ENCODE measurements at places on chromosomes 5 and 9. TPM values are rescaled to one million over a fixed set of nuclear protein-coding genes. Genes with fewer than 3 reads are reported as not detected.

- no peak for DNase-seq
Observed at GRCh38 chr5:161547738-161548486, 1.4 kb upstream of the GABRB2 start.

C9orf153 gene
- not detected for total RNA-seq

BAAT gene
- 0.55 TPM for total RNA-seq

SLC45A2 gene
- not detected for total RNA-seq

DNA sequence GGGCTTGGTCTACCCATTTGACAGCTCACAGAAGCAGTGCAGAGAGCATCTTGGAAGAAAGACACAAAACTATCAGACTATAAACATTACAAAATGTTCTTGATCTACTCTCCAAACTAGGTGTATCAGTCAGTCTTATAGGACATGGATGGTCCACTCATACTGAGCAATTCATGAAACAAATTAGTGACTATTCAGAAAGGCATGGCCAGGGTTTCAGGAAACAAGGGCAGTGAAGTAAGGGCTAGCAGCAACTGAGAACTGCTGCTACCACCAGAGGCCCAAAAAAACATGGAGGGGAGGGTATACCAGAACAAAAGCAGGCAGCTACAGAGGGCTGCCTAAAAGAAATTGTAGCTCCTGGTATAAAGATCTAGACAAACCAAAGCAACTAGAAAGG, 287.0 kb downstream of the PIK3R1 start:
- no peak for DNase-seq

DNA sequence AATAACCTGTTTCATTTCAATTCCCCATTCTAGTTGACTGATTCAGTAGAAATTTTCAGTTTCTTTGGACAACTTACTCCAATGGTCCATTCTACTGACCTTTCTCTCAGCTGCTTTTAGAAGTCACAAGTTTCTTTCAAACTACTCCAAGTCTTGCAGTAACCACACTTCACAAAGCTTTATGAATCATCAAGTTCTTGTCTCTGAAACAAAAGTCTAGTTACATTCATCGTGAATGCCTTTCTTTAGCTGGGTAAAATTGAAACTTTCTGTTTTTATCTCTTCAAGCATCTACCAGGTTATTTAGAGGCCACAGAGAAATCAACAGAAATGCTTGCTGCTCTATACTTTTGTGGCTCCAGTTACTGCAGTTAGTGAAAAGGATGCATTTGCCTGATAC, 405.4 kb downstream of the TMEM232 start:
- no peak for DNase-seq

DNA sequence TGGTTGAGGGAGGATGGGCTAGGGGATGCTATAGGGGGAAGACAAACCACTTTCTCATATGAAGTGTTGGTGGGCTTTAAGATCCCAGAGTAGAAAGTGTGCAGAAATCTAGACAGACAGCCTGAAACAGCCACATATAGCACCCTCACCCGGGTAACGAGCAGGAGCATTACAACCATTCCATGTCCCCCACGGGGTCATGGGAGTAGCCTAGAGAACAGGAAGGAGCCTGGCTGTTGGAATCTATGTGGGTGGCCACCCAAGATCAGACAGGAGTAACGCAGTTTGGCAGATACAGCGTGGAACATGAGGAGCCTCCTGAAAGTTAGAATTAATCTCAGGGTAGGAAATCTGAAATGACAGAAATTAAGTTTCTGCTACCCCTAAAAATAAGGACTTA, 146.1 kb upstream of the RAI14 start:
- DNase-seq = no peak

ZFR gene
- 81.2 TPM for total RNA-seq

DNA sequence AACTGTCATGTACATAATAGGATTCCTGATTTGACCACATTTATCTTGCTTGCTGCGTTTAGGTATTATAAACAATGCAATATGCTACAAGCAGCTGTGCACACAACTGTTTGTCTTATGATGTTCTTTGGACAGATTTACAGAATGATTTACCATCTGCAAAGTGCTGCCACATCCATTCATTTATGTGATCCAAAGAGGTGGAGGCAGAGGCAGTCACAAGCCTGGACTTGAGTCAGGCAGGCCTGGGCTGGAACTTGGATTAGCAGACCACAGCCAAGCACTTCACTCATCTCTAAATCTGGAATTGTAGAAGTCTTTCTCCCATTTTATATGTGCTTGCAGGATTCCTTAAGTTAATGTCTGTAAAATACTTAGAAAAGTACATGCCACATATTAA, 149.0 kb downstream of the INSYN2B start:
- no peak for DNase-seq

IRX2 gene
- 143 TPM for total RNA-seq

DNA sequence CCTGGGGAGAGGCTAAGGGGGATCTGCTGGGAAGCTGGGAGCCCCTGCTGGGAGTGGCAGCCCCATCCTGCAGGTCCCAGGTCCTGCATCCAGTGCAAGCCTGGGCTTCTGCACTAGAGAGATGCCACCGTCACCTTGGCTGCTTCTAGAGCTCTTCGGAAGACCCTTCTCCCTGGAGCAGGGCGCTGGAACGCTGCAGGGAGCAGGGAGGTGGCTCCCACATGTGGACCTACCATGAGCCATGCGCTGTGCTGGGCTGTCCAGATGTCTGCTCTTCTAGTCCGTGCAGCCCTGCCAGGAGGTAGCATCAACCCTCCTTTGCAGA, 90.9 kb upstream of the PHYKPL start:
- DNase-seq = no peak

TEX48 gene
- total RNA-seq = not detected

- DNase-seq = no peak
Observed at GRCh38 chr5:58360794-58361193, 99.1 kb downstream of the PLK2 start.

SLF1 gene
- 17.6 TPM for total RNA-seq

DNA sequence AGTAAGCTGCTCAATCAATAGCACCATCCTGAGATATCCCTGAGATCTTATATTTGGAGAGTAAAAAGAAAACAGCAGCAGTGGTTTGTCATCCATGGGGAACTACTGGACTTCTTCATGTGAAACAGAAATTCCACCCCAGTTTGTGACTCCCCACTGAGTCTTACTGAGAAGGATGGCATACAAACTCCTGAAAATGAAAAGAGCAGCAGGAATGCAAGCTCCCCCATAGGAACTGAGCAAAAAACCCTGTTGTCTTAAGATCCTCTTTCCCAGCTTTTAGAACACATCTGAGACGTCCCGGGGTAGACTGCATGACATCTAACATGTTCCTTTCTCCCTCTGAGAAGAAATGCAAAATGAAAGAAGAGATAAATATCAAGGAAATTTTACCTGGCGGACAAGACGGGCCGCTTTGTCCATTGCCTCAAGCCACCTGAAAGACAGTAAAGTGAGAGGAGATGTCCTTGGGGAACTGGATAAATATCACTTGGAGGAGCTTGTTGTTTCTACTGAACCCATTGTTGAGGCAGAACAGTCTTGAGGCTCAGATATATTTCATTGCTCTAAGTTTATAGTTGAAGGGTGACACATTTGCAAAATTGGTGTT, 117.1 kb downstream of the NUDT12 start:
- DNase-seq = no peak

DNA sequence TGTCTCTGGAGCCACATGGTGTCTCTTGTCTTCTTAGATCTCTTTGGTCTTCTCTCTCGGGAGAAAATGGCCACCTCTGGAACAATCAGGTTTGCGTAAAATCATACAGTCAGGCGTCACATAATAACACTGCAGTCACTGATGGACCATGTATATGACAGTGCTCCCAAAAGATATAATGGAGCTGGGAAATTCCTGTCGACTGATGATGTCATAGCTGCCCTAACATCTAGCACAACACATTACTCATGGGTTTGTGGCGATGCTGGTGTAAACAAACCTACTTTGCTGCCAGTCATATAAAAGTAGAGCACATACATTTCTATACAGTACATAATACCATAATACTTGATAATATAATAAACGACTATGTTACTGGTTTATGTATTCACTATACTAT, 30.1 kb upstream of the RAI14 start:
- no peak for DNase-seq

PCDHGA12 gene
- 0.58 TPM for total RNA-seq

DNA sequence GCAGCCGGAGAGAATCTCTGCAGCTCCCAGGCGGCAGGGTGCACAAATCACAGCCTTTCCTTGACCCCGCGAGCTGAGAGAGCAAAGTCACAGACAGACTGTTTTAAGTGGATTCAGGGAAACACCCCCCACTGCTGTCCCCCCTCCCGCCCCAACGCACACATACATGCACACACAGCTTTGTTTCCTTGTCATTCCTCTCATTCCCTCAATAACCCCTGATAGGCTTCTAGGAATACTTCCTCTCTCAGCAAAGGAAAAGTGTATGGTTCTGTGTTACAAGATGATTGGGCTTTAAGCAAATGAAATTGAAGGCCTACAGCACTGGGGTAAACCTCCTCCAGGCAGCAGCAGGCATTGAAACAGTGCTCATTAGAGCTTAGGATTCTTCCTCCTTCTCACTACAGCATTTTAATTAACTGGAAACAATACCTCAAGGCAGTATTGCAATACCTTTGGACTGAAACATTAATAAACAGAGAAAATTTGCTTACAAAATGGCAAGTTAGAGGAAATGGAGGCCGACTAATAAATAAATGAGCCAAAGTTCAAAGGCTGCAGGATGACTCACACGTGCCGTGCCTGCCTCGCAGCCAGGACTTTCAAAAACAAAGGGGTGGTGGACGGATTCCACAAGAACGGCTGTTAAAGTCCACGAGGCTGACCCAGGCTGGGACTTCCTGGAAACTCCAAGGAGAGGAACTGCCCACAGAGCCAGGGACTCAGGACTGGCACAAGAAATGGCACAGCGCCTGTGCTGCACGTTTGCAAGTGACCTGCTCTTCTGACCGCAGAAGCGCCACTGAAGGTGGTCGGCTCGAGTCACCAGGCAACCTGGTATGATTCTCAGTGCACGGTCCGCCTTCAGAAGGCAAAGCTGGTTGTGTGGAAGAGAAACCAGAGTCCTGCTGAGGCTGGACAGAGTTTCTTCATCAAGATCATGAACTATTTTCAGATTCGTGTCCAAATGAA, 236.2 kb downstream of the SYK start:
- peak; percentile 83 for DNase-seq

GRCh38 chr5:100319885-100320284, 215.3 kb upstream of the FAM174A start:
- no peak for DNase-seq

CACNA1B gene
- 0.29 TPM for total RNA-seq

DNA sequence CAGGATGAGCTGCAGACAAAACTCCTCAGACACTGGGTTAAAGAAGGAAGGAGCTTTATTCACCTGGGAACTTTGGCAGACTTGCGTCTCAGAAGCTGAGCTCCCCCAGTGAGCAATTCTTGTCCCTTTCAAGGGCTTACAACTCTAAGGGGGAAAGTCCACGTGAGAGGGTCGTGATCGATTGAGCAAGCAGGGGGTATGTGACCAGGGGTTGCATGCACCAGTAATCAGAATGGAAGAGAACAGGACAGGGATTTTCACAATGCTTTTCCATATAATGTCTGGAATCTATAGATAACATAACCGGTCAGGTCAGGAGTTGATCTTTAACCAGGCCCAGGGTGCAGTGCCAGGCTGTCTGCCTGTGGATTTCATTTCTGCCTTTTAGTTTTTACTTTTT, 202.8 kb upstream of the MRPS30 start:
- DNase-seq = peak; percentile 19

- peak; percentile 82 for DNase-seq
Observed at GRCh38 chr9:114112778-114113584, 13.9 kb upstream of the KIF12 start.

DNA sequence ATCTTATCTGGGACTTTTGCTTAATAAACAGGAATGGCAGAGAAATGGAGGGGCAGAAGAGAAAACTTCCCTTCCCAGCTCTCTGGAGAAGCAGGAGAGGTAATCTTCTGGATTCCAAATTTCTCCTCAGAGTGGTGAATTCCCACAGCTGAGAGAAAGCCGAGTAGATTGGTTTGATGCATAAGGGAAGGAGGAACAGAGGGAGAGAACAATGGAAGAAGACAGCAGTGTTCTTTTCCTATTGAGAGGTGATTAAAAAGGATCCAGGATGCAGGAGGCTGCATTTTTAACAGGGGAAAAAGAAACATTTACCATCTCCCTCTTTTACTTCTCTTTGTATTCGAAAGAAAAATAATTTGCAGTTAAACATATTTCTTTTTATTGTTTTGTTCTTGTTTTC, 13.1 kb downstream of the SH3RF2 start:
- DNase-seq = no peak

CHD1 gene
- 50.0 TPM for total RNA-seq

DNA sequence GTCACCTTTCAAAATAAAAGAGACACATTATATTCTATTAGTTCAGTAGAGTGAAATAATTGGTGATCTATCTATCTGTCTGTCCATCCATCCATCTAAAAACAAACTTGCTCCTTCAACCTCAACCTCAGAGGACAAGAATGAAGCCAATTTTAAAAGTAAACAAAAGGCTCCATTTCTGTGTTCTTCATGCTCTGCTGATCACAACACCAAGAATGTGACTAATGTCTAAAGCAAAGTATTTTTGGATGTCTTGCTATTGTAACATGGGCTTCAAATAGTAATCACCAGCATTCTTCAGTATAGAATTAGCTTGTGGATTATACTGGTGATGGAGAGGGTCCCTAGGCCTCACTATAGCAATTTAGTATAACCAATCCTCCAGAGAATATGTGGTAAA, 1304.4 kb downstream of the MAT2B start:
- DNase-seq = no peak

TRPM6 gene
- total RNA-seq = 1.1 TPM

SNCAIP gene
- total RNA-seq = 0.45 TPM

INSL4 gene
- not detected for total RNA-seq

DNA sequence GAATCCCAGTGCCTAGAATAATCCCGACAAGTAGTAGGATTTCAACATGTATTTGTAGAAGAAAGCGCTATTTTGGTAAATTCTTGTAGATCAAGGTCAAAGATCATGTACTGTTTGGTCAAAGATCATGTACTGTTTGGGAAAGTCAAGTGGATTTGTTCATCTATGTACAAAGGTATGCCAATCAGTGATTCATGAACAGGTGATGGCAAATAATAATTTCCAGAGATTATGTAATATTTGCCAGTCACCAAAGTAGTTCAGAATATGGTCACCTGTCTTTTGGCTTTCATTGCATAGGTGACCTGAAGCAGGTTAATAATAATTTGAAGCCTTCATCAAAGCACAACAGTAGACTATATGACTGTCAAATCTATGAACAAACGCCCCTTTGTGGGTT, 398.2 kb downstream of the EFNA5 start:
- DNase-seq = no peak

- DNase-seq = no peak
Observed at GRCh38 chr5:77852514-77853352, 76.6 kb upstream of the TBCA start.

TMEM215 gene
- not detected for total RNA-seq

OR2S2 gene
- total RNA-seq = not detected

GRCh38 chr5:43702815-43703214, 99.8 kb downstream of the NNT start:
- peak; percentile 43 for DNase-seq

GRCh38 chr5:124355928-124356327, 390.5 kb downstream of the ZNF608 start:
- no peak for DNase-seq

- no peak for DNase-seq
Observed at GRCh38 chr5:136738829-136739228, 373.5 kb upstream of the TRPC7 start.

LRRC70 gene
- 22.8 TPM for total RNA-seq

All from stomach (tissue), 19 donors.